Tracheal epithelial cell (primary cell): ENCODE measurements at places on chromosomes 2 and 18. TPM values are rescaled to one million over a fixed set of nuclear protein-coding genes. Genes with fewer than 3 reads are reported as not detected.

Gene SOWAHC
- total RNA-seq = 47.7 and 53.5 TPM in 2 replicates

Gene TMEM247
- total RNA-seq = not detected in 2 replicates

Gene ODC1
- 269 and 361 TPM in 2 replicates for total RNA-seq

Gene FAM117B
- 2.7 and 6.8 TPM in 2 replicates for total RNA-seq
